ENCODE measurements at places on chromosomes 7 and 10.

DNA sequence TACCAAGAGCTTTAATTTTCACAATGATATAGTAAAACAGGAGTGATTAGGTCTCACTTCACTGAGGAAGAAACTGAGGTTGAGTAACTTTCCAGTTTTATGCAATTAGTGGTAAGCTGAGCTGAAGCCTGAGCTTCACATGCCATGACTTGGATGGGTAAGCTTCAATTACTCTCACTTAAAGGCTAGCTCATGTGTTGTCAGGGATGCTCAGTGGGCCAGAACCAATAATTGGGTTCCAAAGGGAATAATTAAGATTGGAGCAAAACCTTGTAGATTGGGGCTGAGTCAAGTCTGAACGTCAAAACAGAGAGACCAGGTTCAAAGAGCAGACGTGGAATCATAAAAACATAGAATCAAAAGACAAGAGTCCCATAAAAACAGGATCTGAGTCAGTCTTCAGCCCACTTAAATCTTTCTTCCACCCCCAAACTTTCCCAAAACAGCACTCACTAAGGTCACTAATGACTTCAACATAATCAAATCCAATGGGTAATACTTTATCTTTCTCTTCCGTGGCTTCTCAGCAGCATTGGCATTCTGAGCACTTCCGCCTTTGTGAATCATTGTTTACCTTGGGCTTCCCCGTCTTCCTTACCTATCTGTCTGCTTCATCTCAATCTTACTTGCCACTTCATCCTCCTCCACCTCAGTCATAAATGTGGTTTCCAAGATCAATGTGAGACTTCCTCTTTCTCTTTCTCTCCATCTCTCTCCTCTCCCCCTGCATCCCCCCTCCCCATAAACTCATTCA, 23.0 kb upstream of the EGFR start:
- peak; percentile 42 for DNase-seq

GRCh38 chr7:47496056-47496665, 85.8 kb downstream of the TNS3 start:
- DNase-seq, result peak; percentile 44

GRCh38 chr7:15905251-15906040, 219.0 kb upstream of the MEOX2 start:
- peak; percentile 43 for DNase-seq

DNA sequence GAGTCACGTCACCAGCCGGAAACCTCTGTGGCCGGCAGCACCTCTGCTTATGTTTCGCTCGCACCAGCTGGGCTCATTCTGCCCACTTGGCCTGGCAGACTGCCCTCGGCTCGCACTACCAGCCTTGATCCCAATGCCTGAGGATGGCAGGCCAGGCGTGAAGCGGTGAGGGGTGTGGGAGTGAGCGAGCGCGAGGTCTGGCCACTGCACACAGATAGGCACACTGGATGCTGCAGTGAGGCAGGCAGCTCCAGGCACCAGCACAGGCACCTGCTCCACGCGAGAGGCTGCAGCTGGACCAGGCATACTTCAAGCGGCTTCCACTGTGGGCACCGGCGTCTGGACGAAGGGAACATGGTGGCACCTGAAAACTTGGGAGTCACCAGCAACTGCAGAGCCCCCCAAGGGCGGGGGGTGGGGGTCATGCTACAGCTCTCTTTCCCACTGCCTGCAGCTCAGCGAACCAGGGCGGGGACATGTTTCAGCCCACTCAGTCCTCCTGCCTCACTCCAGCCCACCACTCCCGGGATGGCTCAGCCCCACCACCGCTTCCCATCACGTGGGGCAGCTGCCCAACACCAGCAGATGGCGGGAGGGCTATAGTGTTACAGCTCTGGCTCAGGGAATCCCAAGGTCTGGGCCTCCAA, 5.4 kb upstream of the DMTF1 start:
- no peak for DNase-seq

- peak; percentile 40 for DNase-seq
These were observed 25.6 kb upstream of the CRTAC1 start for GRCh38 chr10:98055841-98056516.

DNA sequence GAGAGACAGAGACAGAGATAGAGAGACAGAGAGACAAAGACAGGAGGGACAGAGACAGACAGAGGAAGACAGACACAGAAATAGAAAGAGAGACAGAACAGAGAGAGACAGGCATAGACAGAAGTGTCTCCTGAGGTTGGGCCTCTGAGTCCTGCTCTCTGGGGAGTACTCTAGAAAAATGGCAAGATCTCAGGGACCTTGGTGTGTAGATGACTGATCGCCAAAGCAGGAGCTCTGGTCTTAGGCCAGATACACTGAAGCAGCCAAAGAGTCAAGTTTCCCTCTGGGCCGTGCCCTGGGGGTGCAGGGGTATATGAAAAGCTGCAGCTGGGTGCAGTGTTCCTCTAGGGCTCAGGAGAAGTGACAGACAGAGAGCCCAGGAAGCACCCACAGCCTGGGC, 176.6 kb upstream of the TNS3 start:
- DNase-seq, result no peak

- DNase-seq, result no peak
These were observed 93.8 kb downstream of the ZRANB1 start for GRCh38 chr10:125035588-125036295.

DNA sequence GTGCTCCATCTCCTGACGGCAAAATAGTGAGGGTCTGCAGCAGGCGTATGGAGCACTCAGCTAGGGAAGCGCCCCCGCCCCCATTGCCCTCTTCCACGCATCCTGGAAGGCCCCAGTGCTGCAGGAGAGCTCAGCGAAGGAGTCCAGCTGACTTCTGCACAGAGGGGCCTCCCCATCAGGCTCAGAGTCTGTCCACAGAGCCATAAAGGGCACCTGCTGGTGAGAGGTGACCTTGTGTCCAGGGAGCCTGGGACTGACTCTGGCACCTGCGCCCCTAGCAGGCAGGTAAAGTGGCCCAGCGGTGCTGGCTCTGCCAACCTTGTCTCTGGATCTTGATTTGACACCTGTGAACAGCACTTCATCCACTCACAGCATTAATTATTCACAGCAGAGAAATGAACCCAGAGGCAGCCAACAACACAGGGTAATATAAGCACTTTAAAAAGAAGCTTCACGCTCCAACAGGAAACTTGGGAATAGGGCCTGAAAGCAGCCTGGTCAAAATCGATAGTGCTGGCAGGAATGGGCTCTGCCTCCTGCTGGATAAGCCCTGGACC, 59.6 kb downstream of the VOPP1 start:
- DNase-seq, result no peak

GRCh38 chr7:149714081-149714909, 59.1 kb downstream of the ZNF467 start:
- peak; percentile 72 for DNase-seq

GRCh38 chr10:47299611-47300428, at the start of gene GDF10:
Gene GDF10 (plus strand): TSS chr10:47300197. CDS start chr10:47300652, 455 bp downstream.
- no peak for DNase-seq

DNA sequence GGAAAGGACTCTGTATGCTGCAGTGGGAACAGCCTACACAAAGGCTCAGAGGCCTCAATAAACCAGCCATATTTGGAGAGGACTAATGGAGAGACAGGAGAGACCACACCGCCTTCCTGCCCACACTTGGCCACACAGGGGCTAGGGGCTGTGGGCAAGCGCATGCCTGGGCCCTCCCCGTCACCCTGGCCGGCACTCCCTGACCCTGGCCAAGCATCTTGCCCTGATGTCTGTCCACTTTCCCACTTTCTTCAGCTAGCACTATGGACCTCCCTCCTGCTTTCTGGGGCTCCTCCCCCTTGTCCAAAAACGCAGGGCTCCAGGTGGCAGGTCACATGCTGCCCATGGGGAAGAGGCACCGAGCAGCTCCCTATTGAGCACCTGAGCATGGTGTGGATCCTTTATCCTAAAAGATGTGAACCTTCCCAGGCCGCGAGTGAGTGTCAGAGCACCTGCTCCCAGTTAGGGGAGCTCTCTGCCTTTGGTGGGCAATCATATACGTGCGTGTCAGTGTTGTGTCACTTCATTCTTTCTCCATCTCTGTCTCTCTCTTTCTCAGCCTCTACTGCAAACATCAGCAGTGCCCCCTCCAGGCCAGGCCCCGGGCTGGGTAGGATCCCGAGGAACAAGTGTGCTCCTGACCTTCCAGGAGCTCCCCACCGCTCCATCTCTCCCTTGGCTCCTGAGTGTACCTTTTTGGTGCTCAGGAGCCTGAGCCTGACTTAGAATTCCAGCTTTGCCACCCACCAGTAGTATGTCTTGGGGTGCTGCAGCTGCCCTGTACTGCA, 74.0 kb downstream of the ZMIZ1 start:
- DNase-seq, result no peak

All from KBM-7 (cell line).